ENCODE measurements at places on chromosomes 1 and 21. TPM values are rescaled to one million over a fixed set of nuclear protein-coding genes. Genes with fewer than 3 reads are reported as not detected.

DNA sequence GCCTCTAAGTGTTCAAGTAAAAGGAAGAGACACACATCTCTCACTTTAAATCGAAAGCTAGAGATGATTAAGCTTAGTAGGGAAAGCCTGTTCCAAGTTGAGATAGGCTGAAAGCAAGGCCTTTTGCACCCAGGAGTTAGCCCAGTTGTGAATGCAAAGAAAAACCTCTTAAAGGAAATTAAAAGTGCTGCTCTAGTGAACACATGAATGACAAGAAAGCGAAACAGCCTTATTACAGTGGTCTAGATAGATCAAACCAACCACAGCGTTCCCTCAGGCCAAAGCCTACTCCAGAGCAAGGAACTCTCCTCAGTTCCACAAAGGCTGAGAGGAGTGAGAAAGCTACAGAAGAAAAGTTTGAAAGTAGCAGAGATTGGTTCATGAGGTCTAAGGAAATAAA is 14.9 kb downstream of the TCP10L start:
- no peak for DNase-seq

DNA sequence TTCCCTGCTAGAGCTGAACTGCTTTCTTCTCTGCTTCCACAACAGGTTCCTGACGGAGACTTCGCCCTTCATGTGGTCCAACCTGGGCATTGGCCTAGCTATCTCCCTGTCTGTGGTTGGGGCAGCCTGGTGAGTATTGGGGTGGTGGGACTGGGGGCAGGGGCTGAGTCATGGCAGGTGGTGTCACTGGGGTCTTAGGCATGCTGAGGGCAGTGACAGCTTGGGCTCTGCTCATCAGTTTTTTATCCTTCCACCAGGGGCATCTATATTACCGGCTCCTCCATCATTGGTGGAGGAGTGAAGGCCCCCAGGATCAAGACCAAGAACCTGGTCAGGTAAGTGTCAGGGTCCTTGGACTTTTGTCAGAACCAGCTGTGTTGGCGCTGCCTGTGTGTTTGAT is 1.3 kb downstream of the ATP6V0B start:
- DNase-seq = no peak

The NCAM2 gene
- 0.93 TPM for total RNA-seq

The APCS gene
- total RNA-seq = not detected
